ENCODE measurements at places on chromosomes 3 and 15.

DNA sequence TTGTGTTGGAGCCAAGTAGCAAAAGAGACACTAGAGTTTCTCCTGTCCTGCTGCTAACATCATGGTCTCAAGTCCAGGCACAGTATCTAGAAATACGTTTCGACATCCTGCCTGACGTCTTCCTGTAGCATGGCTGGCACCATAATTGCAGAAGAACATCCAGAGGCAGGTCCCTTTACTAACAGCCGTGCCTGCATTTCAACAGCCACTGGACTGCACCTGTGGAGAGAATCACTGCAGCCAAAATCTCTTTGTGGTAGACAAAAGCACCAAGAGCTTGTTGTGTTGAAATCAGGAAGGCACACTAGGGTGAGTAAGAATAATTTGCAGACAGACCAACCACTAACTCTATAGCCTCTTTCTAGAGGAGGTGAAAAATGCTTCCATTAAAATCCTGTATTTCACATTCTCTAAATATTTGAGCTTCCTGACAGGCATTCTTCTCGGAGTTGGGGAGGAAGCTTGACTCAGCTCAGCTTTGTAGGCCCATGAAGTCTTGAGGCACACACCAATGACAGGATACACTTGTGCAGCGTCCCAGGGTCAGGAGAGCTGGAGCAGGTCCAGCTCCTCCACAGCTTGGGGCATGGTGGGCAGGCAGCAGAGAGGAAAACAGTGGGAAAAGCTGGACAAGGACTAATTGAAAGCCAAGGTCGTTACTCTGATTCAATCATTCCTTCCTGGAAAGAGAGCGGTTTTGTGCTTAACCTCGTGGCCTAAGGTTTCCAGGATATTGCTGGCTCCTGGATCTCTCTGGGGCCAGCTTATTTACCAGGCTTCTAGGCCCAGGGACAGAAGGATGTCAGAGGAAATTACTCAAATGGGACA, 244.9 kb downstream of the FAM43A start:
- DNase-seq: no peak

DNA sequence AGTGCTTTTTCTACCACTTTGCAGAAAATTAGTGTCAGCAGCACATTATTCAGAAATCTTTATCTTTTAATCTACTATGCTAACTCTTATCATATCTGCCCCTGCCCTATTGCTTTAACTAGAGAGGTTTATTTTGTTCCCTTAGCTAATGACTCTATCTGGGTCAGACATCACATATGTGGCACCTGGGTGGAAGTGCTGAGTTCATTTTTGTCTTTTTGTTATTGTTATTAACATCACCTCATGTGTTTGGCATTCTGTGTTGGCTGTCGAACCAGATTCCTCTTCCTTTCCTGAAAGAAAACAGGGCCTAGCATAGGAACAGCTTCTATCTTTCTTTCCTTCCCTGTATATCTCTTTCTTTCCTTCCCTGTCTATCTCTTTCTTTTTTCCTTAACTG, 100.7 kb downstream of the RBMS3 start:
- no peak for DNase-seq

- DNase-seq: no peak
Measured at GRCh38 chr15:83665480-83665879, 11.6 kb downstream of the ADAMTSL3 start.

DNA sequence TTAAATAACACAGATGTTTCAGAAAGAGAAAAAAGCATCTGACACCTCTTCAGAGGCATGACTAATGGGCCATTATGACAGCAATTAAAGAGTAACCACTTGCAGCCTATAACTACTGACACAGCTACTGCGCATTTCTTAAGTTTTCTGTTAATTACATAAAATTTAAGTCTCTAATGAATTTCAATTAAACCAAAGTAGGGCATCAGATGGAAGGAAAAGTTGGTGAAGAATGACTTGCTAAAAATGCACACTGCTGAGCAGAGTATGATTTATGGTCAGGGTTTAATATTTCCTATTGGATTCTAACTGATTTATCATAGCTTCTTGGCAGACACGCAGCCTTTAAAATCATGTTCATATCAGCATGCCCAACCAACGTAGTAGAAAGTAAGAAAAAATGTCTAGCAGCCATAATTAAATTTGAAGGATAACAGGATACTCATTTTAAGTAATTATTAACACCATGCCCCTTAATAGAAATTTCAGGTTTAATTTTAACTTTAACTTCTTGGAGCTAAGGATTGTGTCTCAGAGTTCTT, 140.0 kb downstream of the CBLB start:
- no peak for DNase-seq

DNA sequence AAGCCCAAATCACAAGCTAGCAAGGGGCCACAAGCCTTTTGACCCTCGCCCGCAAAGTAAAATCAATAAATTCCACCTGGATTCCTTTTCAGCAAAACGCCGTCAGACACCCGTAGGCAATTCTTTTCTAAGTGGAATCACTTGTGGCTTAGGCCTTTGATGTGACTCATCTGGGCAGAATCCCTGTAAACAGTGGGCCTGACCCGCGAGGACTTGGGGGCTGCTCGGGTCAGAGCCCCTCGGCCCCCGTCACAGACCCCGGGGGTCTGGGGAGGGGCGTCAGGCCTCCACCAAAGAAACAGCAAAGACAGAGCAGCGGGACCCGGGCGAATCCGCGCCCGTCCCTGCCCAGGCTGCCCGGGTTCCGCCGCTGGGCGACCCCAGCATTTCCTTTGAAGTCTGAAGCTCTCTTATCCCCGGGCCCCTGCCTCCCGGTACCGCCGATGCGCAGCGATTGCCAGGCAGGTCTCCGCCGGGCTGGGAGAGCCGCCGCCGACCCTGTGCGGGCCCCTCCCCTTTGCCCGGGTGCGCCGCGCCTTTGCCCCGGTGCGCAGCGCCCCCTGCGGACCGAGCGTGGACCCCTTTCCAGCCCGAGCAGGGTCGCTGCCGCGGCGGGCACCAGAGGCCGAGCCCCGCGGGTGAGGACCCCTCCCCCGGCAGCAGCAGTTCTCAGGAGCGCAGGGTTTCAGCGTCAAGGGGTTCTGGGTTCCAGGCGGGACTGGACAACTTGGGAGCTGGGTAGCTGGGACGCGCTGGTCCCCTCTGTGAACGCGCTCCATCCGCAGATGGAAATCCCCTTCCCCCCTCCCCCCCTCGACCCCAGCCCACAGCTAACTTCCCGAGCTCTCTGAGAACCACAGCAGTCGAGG, 178.3 kb downstream of the UACA start:
- no peak for DNase-seq

DNA sequence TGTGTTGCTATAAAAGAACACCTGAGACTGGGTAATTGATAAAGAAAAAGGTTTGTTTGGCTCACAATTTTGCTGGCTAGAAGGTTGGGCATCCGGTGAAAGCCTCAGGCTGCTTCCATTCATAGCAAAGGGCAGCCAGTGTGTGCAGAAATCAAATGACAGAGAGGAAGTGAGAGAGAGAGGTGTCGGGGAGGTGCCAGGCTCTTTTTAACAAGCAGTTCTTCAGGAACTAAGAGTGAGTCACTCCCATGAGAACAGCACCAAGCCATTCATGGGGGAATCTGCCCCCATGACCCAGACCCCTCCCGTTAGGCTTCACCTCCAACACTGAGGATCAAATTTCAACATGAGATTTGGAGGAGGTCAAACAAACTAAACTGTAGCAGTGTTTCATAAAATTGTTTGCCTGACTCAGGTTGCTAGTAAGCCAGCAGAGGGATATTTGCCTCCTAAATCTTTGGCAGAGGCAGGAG, 4.5 kb upstream of the PARP15 start:
- no peak for DNase-seq

DNA sequence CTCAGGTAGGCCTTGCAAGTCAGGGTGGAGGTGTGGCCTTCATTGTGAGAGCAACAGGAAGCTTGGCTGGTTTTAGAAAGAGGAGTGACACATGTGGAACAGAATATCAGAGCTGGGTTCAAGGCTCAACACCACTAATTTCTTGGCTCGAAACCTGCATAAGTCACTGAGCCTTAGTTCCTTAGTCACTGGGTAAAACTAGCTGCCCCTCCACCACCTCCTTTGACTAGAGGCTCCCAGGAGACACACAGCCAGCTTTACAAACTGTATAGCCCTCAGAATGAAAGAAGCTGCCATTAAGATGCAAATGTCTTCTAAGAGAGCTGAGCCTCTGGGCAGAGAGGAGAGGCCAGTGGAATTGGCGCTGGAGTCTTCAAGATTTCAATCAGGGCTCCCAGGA, 67.7 kb downstream of the CERS3 start:
- DNase-seq: no peak

DNA sequence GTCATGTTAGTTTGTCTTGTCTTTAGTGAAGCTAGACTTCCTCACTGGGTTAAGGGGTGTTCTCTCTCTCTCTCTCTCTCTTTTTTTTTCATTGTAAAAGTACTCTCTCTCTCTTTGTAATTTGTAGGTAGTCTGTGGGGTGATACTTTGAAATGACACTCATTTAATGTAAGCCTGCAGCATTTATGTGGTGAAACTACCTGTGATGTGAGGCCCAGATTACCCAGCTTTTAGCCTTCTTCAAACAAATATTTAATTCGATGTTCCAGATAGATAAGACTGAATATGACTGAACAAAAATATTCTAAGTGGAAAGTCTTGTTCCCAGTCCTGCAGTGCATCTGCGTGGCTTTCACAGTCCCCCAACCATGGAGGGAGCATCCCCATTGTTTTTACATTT, 49.7 kb downstream of the SQOR start:
- DNase-seq: no peak

DNA sequence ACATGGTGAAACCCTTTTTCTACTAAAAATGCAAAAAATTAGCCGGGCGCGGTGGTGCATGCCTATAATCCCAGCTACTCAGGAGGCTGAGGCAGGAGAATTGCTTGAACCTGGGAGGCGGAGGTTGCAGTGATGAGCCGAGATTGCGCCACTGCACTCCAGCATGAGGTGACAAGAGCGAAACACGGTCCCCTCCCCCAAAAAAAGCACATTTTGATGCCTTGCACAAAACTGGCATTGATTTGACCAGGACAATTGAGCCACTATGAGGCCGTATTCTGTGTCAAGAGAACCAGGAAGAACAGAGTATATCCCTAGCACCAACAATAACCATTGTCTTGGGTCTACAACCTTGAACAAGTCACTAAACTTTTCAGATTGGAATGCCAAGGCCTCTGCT, 50.6 kb downstream of the SH3BP5 start:
- no peak for DNase-seq

DNA sequence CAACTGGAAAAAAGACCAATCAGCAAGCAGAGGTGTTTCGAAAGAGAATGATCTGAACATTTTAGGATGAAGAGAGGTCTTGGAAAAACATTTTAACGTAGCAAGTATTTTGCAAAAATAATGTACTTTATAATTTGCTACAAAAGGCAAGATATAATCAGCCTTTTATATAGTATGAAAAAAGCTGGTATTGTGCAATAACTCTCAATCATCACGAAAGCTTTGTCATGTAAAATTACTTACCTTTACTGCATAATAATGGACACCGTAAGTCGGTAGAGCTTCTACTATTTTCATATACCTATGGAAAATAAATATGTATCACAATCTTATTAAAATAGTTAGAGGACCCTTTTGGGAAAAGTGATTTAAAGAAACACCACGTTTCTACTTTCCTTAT, 95.7 kb upstream of the LMOD3 start:
- no peak for DNase-seq

GRCh38 chr15:92899601-92899947, 550 bp upstream of the CHD2 start:
- DNase-seq: no peak

- no peak for DNase-seq
Measured at GRCh38 chr15:54082836-54083492, 104.7 kb downstream of the UNC13C start.

DNA sequence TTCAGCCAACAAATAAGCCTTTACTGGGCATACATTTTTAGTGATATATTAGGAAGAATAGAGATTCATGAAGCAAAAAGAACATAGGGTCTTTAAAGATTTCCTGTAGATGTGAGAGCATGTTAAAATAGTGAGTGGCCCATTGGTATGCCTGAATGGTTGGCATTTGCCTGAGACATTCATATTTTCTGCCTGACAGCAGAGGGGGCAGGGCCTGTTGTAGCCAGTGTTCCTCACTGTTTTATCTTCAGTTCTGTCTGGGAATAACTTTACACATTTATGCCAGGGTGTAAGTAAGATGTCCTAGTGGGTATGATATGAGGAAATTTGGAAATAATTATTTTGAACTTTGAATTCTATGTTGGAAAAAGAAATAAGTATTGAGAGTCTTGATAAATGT, 704.7 kb upstream of the ARPP21 start:
- no peak for DNase-seq

- no peak for DNase-seq
Measured at GRCh38 chr3:59364496-59364895, 314.7 kb upstream of the CFAP20DC start.

DNA sequence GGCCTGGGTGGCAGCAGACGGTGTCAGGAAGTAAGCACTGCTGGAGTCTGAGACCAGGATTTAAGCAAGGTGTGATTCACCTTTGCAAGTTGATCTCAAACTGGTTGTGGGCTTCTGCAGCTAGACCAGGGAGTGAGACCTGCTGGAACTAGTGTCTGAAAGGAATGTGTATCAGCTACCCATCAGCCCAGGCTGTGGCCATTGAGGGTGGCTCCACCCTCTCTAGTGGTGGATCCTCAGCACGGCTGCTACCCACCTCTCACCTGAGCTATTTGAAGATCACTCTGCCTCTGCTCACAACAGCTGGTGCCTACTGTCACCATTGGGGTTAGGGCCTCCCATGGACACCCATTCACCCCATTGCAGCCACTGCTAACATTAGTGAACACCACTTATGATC, 140.3 kb upstream of the DCBLD2 start:
- no peak for DNase-seq

DNA sequence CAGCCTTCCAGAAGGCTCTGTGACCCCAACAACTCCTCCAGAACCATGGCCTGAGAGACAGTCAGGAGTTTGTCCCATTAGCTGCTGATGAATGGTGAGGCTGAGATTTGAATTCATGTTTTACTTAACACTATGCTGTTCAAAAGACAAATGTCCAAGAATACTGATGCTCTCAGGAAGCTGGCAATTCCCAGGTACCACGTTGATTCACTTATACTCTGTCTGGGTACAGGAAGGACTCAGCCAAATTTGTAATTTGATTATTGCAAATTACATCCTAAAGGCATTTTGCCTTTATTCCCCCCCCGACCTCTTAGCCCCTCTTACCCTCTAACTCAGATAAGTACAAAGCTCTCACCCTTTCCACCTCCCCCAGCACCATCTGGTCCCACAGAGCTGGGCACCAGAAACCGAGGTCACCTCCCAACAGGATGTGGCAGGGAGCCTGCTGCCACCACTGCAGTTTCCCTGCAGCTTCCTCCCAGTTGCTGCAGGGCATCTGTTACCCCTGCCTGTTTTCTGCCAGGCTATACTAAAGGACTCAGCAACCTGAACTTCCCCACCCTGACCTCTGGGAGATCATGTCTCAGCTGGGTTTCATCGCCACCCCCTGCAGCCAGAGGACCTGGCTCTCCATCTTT, 33.6 kb downstream of the EAF1 start:
- no peak for DNase-seq

- no peak for DNase-seq
Measured at GRCh38 chr3:124078953-124079911, 87.3 kb upstream of the ROPN1 start.

Data from cerebellar nuclear complex (tissue), 1 donor.